ENCODE measurements at places on chromosomes 6 and 20.

GRCh38 chr20:4605166-4605565, 116.5 kb upstream of the PRND start:
- no peak for DNase-seq

GRCh38 chr6:94372229-94372628, 952.9 kb upstream of the EPHA7 start:
- DNase-seq: no peak

DNA sequence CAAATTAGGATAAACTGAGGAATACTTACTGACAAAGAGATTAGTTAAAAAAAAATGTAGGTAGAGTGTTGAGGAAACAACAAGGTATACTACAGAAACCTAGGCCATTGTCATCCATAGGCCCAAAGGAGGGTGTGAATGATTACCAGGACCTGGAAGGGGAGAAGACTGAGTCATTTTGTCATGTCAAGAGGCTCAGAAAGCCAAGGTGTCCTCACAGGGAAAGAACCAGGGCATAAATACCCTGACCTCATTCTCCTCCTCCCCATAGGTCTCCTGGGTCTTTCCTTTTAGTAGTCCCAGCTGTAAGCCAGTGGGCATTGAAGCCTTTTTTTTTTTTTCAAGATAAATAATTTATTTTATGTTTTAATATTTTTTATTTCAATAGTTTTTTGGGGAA, 582.1 kb upstream of the JAG1 start:
- DNase-seq: no peak

DNA sequence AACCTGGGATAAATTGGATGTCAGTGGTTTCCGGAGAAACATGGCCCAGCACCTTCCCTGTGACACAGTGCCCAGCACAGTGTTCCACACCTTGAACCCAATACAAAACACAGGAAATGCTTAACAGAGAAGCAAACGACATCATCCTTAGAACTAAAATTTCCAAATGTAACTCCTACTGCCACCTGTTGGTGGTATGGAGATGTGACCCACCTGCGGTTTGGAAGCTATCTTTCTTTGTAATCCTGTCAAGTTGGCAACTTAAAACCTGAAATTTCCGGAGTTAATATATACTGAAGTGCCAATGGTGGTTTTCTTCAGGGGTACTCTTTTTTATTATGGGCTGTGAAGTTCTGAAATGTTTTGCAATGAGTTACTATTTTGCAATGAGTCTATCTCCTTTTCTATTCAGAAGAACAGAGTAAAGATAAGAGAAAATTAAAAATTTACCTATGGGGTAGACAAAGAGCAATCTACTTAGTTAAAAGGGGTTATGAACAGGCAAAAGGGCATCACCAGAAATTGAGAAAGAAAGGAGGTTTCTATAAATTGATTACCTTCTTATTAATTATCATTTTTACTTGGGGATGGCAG, 658.8 kb downstream of the PTPRT start:
- no peak for DNase-seq

- no peak for DNase-seq
Measured at GRCh38 chr20:16240355-16240754, 332.9 kb downstream of the KIF16B start.

DNA sequence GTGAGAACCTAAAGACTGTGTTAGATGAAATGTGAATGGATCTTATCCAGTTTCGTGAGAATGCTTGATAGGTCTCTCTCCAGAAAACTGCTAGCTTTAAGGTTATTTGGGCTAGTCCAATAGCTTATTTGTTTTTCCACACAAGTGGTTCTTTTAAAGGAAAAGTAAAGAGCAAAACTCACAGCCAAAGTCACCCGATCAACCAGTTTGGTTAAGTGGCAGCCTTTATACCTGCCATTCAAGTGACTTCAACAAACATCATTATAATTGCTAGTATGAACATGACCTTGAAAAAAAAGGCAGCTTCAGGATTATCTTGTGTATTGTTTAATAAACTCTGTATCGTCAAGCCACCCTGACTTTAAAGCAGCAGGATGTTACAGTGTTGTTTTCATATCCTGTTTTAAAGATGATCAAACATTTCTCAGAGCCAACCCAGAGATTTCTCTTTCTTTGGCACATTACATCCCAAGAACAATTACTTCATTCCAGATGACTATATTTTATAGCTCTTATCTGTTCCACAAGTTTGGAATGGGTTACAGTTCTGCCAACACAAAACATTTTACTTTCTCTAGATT, 253.4 kb downstream of the EPHA7 start:
- DNase-seq: no peak

DNA sequence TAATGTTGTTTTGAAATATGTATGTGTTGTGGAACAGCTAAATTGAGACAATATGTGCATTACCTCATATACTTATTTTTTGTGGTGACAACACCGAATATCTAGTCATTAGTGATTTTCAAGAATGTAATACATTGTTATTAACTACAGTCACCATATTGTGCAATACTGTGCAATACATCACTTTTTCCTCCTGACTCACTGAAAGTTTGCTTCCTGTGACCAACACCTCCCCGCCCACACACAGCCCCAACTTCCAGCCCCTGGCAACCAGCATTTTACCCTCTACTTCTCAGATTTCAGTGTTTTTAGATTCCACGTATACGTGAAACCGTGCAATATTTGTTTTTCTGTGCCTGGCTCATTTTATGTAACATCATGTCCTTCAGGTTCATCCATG, 627.9 kb downstream of the PRKN start:
- no peak for DNase-seq
